Motor neuron (in vitro differentiated cells): ENCODE measurements at places on chromosomes 5 and 9.

DNA sequence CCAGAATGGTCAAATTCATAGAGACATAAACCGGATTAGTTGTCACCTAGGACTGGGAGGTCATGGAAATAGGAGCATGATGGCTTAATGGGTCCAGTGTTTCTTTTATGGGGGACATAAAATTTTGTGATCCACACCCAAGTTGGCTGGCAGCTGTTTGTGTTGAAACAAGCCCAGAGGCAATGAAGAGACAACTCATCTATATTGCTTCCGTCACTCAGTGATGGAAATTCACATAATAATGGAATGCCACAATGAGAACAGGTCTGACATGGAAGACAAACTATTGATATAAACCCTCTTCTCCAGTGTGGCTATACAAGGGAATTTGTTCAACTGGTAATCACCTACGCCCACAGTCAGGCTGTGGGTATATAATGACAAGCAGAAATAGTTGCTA lies 173.2 kb downstream of the GNA14 start:
- ATAC-seq = no peak

DNA sequence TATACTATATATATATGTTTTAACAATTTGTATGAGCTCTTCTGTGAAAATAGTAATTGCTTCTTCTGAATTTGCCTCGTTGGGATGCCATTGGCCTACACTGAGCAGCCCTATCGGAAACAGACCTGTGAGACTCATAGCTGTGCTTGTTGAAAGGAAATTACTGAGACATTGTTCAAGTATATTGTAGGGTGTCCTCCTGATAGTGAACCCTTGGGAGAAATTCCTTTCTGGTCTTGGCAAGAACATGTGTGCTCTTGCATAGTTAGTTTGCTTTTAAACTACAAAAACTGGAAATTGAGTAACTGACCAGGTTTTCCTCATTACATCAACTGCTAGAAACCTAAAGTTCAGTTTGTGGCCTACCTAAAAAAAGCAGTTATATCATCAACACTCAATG lies 160.9 kb downstream of the LURAP1L start:
- no peak for ATAC-seq

DNA sequence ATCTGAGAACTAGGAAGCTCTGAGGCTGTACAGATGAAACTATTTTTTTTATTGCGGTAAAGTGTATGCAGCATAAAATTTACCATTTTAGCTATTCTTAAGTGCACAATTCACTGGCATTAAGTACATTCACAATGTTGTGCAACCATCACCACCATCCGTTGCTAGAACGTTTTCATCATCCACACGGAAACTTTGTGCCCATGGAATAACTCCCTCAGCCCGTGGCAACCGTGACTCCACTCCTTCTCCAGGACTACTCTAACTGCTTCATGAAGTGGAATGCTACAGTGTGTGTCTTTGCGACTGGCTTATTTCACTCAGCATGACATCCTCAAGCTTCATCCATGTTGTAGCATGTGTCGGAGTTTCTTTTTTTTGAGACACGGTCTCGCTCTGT lies 57.1 kb downstream of the COL23A1 start:
- no peak for ATAC-seq

DNA sequence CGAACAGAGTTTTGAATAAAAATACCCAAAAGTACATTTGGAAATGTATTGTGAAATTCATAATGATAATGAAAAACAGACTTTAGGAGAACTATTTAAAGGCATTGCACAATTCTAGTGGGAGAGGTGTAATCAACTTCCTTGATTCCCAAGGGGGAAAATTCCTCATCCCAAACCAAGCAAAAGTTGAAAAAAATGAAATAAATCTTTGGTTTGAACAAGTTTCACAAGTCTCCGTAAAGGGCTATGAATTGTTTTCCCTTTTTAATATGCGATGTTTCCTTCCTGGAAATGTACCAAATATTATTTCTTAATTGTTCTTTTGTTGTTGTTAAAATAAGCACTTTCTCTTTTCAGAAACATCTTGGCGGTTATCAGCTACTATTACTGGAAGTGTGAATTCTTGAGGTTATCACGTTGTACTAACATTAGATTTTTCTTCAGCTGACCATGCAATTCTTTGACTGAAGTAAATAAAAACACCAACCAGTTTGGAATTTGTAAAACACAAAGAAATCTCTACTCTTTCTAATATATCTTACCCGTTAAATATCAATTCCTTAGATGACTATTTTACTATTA lies 59.3 kb downstream of the SVEP1 start:
- ATAC-seq = no peak

GRCh38 chr5:143214890-143215289 lies 188.6 kb downstream of the NR3C1 start:
- no peak for ATAC-seq

DNA sequence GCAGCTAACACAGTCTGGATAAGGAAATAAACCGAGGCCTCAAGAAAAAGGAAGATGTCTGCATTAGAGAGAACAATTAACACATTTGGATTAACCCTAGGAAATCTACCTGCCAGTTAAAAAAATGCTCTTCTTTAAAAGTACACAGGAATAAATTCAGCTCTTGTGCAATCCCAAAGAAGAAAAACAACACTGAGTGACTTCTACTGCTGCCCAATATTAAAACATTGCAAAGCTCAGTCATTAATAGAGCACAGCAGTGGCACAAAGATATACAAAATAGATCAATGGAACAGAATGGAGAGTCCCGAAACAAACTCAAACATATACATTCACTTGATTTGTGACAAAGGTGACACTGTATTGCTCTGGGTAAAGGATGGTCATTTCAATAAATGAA lies 119.7 kb downstream of the GNAQ start:
- no peak for ATAC-seq

- ATAC-seq = no peak
Observed at GRCh38 chr5:152634586-152634985, 229.5 kb upstream of the NMUR2 start.

DNA sequence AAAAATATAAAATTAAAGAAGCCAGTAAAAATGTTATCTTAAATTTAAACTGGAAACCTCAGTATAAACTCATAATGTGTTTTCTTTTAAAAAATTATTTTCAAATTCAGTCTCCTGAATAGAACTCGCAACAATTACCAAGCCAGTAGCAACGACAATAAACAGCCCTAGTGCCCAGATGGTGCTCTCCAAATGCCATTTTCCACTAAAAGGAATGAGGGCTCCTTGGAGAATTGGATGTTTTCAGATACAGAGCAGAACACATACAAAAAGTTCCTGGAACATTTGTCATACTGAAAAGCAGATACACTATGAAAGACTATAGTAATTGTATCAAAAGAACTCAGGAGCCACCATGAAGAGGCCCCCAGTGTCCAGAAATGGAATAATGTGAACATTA lies 97.4 kb downstream of the TMC1 start:
- ATAC-seq = no peak

DNA sequence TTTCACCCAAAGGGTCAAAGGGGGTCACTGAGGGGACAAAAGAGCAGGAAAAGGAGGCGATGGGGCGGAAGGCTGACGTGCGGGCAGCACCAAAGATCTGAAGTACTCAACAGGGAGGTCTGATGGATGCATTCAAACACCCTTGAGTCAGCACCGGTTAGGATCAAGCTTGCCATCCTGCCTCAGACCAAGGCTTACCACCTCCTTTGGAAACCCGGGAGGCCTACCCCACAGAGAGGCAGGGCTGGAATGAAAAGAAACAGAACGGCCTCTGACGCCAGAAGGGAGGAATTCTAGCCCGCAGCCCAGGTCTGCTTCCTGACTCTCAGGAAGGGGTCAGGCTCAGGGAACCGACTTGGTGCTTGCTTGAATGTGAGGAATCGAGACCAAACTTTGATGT lies 125.6 kb downstream of the PAPPA start:
- peak; percentile 43 for ATAC-seq

DNA sequence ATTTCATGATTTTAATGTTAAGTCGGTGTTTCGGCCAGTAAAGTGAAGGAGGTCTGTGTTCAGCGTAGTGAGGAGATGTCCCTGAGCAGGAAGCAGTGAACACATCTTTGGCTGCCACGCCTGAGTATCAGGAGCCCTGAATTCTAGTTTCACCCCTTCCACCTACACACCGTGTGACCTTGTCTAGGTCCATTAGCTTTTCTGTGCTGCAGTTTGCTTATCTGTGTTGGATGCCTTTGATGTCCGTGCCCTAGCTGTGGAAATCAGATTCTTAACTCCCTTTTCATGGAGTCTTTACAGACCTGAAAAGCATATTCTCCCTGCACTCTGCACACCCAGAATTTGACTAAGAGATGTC lies 601 bp downstream of the FBXO38 start:
- ATAC-seq = no peak

- ATAC-seq = no peak
Observed at GRCh38 chr5:173710528-173710927, 94.1 kb upstream of the BOD1 start.

GRCh38 chr5:155087036-155087435 lies 73.5 kb downstream of the KIF4B start:
- ATAC-seq = no peak

- no peak for ATAC-seq
Observed at GRCh38 chr9:18182636-18183035, 291.3 kb upstream of the ADAMTSL1 start.

- no peak for ATAC-seq
Observed at GRCh38 chr9:130543368-130543767, 36.0 kb upstream of the FUBP3 start.

DNA sequence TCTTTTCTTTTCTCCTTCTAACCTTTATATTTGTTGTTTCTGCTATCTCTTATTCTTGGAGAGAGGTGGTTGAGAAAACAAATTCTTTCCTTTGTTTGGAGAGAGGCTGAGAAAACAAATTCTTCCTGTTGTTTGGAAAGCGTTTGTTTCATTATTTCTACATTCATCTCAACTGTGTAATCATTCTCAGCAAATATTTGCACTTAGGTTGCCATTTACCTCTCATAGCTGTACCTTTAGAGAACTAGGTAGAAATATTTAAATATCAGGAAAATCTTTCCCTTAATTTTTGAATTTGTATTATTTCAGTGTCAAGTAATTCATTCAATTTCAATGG lies 1824.4 kb upstream of the CDH9 start:
- ATAC-seq = no peak

- ATAC-seq = no peak
Observed at GRCh38 chr9:77725820-77726219, 77.7 kb upstream of the GNA14 start.

- ATAC-seq = no peak
Observed at GRCh38 chr9:107373809-107374208, 90.7 kb downstream of the RAD23B start.

DNA sequence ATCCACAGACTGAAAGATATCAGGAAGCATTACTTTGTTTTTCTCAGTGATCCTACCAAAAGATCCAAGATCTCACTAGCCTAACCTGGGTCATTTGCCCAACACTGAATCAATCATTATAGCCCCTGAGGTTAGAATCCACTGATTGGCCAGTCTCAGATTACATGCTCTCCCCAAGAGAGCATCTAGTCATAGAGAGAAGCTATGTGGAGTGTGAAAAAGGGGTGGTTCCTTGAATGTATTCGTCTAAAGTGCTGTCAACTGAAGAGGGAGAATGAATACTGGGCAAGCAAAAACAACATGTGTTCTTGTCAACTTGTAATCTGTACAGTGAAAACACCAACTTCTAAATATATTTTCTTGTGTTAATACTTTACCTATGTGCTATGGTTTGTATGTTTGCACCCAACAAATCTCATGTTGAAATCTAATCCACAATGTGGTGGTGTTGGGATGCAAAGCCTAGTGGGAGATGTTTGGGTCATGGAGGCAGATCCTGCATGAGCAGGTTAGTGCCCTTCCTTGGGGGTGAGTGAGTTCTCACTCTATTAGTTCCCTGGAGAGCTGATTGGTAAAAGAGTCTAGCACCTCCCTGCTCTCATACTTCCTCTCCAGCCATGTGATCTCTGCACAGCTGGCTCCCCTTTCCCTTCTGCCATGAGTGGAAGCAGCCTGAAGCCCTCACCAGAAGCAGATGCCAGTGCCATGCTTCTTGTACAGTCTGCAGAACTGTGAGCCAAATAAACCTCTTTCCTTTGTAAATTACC lies 60.3 kb upstream of the PJA2 start:
- ATAC-seq = no peak

GRCh38 chr5:176784218-176785165 lies 25.9 kb upstream of the UNC5A start:
- ATAC-seq = peak; percentile 77

GRCh38 chr5:163735069-163735468 lies 229.7 kb downstream of the MAT2B start:
- no peak for ATAC-seq

DNA sequence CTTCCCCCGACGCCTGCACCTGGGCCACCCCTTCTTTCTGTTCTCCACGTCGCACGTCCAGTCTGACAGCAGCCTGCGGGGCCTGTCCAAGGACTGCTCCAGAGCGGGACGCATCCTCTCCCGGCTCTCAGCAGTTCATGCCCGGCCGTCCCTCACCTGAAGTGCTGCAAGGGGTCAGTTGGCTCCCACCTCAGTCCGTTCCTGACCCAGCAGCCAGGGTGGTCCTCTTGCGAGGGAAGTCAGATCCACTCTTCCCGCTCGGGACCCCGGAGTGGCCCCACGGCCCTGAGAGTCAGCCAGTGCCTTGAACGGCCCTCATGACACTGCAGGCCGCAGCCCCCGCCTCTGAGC lies 249.7 kb upstream of the IRX4 start:
- ATAC-seq = no peak

GRCh38 chr5:36651761-36652685 lies 45.6 kb downstream of the SLC1A3 start:
- no peak for ATAC-seq

DNA sequence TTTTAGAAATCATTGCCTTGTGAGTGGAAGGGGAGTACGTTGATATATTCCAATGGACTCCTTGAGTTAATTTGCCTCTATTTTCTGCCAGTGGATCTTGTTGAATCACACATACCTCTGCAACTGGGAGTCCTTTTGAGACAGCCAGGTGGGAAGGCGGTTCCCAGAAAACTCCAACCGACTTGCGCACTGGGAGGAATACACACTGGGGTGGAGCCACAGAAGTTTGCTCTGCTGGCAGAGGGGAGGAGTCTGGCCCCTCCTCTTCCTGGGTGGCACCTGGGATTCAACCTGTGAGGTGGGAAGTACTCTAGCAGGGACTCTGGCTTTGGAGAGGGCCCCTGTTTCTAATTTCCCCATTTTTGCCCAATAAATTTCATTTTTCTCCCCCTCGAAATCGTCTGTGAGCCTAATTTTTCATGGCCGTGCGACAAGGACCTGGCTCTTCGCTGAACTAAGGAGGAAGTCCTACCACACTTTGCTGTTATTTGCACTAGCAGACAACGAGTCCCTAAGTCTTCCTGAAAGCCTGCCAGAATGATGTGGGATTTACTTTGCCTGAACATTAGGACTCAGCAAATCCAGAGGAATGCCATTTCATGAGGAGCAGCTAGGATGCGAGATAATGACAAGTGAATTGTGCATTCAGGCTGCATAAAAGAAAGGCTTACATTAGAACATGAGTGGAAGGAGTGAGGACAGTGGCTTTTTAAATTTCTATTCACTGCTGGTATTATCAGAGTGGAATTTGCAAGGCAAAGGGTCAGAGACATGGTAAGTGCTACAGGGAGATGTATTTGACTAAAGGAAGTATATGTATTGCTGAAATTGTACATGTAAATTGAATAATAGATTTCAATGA lies 67.2 kb downstream of the PRLR start:
- peak; percentile 30 for ATAC-seq
